ENCODE measurements at places on chromosomes 1 and 21.
A peak's percentile ranks its signal among the peaks of the same experiment; 100 is the strongest.

- peak; percentile 11 for DNase-seq
These were observed 149.8 kb downstream of the ETS2 start for GRCh38 chr21:38955495-38955894.

GRCh38 chr1:107272321-107272720 lies 131.5 kb downstream of the NTNG1 start:
- DNase-seq: no peak

- DNase-seq: no peak
These were observed 5.3 kb downstream of the OLFML2B start for GRCh38 chr1:162018418-162018817.

GRCh38 chr21:16473988-16474387 lies 744.2 kb downstream of the USP25 start:
- DNase-seq: no peak

DNA sequence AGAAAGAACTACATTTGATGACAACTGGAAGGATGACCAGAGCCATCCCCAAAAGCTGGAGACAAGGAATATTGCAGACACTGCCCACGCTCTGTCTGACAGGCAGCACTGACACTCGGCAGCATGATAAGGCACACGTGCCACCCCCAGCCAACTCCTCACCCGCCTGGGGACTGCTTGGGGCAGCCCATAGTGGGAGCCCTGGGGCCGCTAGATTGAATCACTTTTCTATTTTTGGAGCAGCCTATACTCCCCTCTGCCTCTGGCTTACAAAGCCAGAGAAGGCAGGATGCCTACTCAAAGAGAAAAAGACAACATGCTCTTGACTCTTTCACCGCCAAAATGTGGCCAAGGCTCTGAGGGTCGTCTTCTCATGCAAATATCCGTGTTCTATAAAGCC lies 1.3 kb downstream of the SMG5 start:
- no peak for DNase-seq

DNA sequence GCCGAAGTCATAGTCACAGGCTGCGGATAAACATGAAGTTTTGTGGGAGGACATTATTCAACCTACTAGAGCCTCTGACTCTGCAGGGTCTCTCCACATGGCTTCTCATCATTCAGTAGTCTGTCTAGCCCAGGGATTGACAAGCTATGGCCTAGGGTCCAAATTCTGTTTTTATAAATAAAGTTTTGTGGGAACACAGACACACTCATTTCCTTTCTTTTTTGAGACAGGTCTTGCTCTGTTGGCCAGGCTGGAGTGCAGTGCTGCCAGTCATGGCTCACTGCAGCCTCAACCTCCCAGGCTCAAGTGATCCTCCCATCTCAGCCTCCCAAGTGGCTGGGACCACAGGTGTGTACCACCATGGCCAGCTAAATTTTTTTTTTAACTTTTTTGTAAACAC lies 8.1 kb upstream of the ENO1 start:
- no peak for DNase-seq

All from fibroblast of skin of left quadriceps (primary cell).